Transverse colon (tissue), 4 donors: ENCODE measurements at places on chromosomes 2 and 18.

DNA sequence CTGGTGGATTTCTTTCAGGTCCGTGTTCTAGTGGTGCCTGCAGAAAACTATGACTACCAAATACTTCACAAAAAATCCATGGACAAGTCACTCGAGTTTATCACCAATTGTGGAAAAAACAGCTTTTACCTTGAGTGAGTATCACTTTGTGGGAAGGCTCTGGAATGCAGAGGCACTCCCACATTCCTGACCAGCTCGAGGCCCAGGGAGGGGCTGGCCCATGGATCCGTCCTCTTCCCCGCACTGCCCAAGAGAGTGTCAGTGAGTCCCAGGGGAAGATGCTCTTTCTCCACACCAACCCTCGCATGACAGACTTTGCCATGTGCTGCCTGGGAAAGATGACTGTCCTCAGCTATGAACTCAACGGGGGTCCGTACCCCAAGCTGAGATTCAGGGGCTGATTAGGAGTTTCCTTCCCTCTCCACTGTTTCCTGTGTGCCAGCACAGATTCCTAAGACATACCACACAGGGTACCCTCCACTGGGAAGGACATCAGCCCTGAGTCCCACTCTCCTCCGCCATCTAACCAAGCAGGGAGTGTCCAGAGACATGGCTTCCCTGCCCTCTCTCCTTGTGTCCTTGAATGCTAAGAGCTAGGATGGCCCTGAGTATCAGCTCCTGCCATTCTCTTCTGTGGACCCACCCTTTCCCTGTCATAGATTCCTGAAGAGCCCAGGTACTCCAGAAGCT, 155.9 kb downstream of the LAMA3 start:
- DNase-seq, result no peak

- DNase-seq, result no peak
Observed at GRCh38 chr18:44651478-44651877, 29.2 kb upstream of the SETBP1 start.

- peak; percentile 32 for DNase-seq
Observed at GRCh38 chr2:24926602-24927252, 6.7 kb upstream of the ADCY3 start.

DNA sequence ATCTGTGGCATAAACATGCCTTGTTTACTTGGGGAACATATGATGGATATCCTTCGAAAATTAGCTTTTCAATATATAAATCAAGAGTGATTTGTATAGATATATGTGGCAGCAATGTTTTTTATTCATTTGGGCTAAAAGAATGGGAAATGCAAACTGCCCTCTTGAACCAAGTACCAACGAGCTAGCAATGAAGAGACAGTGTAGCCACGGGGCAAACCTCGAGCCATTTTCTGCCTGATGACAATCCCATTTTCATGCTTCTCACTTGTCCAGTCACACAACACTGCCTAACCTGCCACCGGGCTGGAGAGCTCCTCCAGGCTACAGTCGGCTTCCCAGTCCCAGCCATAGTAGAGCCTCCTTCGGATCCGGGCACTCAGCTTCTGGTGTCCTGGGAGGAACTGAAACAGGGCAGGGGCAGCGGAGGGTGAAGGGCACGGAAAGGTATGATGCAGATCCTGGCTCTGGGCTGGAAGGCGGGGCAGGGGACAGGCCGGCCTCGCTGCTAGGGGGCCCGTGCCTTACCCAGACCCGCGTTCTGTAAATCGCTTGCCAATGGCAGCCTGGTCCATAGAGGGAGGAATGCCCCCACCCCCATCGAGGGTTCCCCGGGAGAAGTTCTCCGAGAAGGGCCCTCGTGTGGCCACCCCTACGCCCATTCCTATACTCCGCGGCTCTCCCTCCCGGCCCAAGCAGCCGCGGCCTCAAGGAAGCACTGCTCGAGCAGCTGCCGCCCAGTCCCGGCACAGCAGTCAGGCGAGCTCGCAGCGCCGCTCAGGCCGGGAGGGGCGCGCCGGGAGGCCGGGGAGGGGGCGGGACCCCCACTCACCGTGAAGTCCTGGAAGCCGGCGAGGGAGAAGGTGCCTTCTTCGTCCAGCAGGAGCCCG, 552 bp downstream of the CNPPD1 start:
- DNase-seq, result peak; percentile 74

DNA sequence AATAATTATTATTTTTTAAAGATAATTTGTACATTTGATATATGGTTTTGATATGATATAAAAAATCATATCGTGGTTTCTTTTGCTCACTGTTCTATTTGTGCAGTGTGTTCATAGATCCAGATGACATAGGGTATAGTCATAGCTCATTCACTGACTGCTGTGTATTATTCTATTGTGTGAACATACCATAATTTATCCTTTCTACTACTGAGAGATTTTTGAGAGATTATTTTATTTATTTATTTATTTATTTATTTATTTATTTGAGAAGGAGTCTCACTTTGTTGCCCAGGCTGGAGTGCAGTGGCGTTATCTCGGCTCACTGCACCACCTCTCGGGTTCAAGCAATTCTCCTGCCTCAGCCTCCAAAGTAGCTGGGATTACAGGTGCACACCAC, 39.0 kb downstream of the FER1L5 start:
- DNase-seq, result no peak

DNA sequence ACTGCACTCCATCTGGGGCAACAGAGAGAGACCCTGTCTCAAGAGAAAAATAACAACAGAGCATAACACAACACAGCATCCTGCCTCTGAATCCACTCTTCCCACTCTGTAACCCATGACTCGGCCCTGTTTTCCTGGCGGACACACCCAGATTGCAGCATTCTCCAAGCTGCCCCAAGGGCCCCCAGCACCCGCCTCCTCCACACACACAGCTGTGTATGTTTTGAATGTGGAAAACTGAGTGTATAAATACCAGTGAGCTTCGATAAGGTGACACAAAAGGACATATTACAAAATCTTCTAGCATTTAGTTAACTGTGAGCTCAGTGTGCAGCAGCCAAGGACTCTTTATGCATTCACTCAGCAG, 13.0 kb downstream of the IMPA2 start:
- DNase-seq, result peak; percentile 72

GRCh38 chr2:172861656-172862476, 126.2 kb downstream of the RAPGEF4 start:
- DNase-seq, result no peak

DNA sequence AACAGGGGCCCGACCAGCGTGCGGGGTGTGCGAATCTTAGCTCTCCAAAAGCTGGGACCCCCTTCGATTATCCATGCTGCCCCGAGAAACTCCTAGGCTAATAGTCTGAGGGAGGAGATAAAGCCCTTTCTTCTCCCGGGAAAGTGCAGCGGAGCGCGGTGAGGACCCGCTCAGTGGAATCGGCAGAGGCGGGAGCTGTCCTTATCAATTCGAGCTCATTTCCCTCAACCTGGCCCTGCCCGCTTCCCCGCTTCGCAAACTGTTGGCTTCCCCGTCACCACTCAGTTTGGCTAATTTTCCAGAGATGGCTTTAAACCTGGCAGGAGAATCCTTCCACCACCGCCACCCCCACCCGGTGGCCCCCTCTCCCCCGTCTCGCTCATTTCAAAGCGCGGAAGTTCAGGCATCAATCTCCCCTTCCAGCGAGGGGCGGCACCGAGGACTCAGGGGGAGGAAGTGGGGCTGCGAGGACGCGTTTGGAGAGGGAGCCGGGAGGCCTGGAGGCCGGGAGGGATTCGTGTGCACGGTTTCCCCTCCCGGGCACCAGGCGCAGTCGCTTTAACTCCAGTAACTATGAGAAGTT, 1.6 kb downstream of the KLHL14 start:
- DNase-seq, result no peak

DNA sequence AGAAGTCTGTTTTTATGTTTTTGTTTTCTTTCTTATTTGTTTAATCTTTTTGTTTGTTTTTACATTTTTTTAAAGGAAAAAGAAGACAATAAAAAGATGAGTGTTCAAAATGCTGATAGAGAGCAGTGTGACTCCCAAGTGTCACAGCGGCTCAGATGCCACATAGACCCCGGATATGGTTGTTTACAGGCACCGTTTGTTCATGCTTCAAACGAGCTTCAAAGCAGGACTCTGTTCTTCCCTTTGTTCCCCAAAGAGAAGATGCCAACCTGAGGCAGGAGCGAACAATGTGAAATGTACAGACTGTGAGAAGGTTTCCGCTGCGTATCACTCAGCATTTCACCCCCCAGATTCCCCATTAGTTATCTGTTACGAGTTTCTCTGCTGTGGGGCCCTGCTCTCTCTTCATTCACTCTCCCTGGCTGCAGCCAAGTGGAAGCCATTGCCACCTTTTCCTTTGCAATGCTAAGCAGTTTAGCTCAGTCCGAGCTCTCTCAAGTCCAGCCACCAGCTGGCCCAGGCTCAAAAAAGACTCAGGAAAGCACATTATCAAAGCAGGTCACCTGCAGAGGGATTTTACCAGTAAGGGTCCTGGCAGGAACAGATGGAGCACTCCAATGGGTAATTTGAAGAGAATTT, 36.4 kb upstream of the PHLPP1 start:
- no peak for DNase-seq

DNA sequence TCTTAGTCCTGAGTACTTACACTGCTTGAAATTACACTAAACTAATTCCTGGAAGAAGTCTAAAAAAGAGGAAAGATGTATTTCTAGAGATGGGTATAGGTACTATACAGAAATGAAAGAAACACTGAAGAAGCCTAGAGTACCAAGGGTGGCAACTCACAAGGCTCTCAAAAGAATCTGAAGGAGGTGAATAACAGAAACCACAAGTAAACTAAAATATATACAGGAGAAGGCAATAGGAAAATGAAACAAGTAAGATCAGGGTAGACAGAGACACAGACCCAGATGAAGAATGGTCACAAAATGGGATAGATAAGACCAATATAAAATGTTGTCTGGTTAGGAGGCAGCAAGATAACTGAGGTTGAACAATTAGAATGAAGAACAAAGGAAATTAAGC, 59.9 kb downstream of the USP37 start:
- no peak for DNase-seq

- DNase-seq, result no peak
Observed at GRCh38 chr2:8779795-8780671, 57.4 kb downstream of the KIDINS220 start.

DNA sequence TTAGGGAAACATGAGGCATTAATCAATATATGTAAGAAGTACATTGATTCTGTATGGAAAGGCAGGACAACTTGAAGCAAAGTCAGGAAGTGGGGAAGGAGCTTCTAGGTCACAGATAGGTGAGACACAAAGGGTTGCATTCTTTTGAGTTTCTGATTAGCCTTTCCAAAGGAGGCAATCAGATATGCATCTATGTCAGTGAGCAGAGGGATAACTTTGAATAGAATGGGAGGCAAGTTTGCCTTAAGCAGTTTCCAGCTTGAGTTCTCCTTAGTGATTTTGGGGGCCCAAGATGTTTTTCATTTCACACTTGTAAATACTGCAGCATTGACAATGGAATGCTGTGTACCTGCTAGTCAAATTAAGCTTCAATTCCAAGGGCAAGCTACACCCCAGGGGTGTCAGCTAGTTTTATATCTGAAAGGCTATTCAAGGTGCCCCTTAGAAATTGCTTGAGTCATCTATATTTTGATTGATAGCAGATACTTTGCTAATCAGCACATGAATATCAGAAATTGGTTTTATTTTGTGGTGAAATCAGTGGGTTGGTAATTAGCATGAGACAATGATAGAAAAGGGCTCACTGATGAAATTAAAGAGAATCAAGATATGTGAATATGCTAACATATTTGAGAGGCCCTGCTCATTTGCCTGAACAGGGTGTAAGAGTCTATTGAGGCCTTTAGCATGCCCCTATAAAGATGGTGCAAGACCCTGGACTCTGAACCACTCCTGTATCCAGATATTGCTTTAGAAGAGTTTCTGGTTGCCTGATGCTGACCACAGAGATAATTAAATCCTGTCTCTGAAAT, 131.5 kb downstream of the TMEM17 start:
- DNase-seq, result no peak

DNA sequence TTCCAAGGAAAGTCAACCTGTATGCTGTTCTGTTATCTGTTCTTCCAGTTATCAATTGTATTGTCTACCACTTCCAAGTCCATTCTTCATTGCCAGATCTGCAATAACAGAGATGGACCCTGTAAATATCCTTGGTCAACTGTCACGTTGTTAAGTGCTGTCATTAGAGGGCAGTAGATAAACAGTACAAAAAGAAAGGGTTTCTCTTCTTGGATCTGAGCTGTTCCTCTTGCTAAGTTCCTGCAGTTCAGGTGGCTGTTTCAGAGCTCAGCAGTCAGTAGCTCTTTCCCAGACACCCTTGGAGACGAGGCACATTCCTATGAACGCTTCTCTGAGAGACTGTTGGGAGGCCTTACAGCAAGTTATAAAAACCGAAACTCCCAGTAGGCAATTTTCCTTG, 957.1 kb upstream of the CHAC2 start:
- no peak for DNase-seq

GRCh38 chr2:187873132-187873531, 318.9 kb upstream of the TFPI start:
- no peak for DNase-seq

GRCh38 chr2:238709325-238710025, 138.4 kb upstream of the TWIST2 start:
- DNase-seq, result no peak
